ENCODE measurements at places on chromosomes 1 and 21.

DNA sequence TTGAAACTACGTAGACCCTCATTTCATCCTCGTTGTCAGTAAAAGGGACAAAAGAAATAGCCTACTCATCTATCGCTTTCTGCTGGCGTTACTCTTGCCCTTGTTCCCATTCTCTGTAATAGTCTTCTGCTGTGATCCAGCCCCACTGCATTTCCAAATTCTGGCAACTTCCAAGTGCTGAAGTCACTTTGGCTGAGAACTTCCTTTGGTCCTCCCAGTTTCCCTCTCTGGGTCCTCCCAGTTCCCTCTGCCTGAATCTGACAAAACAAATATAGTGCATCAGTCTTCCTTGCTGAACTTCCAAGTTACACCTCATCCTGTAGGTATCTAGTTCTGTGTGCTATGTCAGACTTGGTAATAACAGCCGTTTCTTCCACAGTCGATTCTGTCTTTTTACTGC lies 47.0 kb upstream of the PLA2G4A start:
- peak; percentile 32 for DNase-seq

DNA sequence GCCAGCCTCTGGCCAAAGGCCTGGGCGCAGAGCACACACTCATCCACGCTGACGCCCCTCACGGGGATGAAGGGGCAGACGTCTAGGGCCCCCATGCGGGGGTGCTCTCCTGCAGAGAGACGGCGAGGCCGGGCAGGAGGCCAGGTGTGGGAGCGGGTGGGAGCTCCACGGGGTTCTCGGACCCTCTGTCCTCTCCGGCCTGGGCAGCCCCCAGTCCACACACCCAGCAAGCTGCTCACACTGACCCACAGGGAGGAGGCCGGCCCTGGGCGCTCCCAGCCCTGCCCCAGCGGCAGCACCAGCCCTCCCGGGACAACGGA lies 2.5 kb downstream of the FTCD start:
- no peak for DNase-seq

- no peak for DNase-seq
Observed at GRCh38 chr1:228799924-228800323, 64.6 kb downstream of the RHOU start.

GRCh38 chr1:83856381-83856780 lies 142.6 kb downstream of the TTLL7 start:
- no peak for DNase-seq

DNA sequence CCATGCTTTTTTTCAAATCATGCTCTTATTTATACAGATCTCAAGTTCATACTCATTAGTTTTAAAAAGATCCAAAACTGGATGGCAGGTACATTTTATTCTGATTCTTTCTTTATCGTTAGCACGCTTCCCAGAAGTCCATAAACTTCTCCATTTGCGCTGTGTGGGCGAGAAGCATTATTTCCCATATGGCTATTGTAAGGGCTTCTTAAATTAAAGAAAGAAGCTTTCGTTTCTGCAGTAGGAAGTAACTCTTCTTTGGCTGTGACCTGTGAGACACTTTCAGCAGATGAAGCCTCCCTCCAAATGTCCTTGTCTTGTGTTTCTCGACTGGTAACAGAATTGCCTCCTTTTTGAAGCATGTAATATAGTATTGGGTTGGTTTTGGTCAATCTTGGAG lies 100.2 kb downstream of the NRIP1 start:
- no peak for DNase-seq

- no peak for DNase-seq
Observed at GRCh38 chr21:28928578-28929420, 63.9 kb downstream of the LTN1 start.

DNA sequence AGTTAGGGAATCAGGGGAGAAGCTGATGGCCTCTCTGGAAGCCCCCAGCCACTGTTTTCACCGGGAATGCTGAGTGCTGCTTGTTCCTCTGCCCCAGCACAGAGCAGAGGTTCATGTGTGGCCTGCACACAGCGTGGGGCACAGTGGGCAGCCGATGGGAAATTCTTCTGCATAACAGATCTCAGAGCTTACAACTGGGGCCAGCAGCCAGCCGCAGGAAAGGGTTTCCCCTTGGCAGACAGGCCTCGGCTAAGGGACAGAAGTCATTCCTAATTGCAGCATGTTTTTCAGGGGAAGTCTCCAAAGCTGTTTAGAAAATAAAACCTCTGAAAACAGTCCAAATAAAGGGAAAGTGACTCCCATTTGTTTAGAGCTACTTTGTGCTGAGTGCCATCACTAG lies 22.6 kb downstream of the HMGB4 start:
- DNase-seq = no peak

DNA sequence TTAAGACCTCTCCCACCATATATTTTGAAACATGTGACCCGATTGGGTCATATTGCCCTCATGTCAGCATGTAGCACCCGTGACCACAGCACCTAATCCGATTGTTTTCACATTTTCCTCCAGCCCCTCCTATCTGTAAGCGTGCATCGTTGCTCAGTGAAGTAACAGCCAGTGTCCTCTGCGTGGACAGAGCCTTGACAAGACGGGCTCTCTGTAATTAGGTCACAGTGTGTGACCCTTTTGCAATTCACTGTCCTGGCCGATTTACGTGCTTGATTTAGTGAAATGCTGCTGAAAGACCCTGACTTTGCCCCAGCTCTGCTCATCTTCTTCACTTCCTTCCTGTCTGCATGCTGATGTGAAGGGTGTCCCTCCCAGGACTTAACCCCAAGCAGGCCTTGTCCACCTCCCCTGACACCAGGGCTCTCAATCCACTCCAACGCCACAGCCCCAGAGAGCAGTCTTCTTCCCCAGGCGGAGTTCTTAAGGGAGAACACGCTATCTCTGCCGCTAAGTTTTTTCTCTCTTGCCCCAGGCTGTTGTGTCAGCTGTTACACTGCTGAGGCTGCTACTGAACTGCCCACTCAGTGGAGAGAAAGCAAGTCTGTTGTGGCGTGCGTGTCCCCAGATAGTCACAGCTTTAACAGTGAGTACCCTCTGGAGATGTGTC lies 19.4 kb downstream of the URB2 start:
- no peak for DNase-seq

GRCh38 chr1:17427696-17428660 lies 11.5 kb downstream of the RCC2 start:
- no peak for DNase-seq

DNA sequence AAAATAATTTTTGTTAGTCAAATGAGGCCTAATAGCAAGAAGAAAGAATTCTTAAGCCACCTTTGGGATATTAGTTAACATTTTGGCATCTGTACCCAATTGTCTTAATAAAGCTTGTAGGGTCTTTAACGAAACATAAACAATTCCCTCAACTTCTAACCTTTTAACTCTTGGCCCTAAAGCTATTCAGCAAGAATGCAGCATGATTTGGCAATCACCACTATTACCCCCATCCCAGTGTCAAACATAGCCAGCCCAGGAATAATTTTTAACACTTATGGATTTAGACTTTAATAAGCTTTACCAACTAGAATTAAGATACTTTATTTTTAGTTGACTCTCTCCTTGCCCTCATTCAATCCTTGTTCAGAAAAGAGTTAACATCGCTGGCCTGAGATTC lies 2.5 kb upstream of the SLC16A4 start:
- no peak for DNase-seq

DNA sequence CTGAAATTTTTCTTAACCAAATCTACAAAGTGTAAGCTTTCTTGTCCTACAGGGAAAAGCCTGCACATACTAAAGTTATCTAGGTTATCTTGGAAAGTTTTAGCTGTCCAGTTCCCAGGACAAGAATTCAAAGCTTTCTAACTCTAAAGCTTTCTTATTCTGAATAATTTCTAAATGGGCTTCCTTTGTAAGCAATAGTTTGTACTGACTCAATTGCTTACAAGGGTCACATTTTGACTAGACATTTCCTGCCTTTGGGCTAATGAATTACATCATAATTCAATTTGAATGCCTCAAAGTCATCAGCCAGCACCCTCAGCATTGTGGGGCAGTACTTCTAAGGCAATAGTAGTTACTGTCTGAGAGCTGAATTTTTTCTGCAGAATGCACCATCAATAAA lies 223.0 kb downstream of the LTN1 start:
- DNase-seq = peak; percentile 40

GRCh38 chr1:30084909-30085571 lies 638.3 kb downstream of the MATN1 start:
- DNase-seq = no peak

DNA sequence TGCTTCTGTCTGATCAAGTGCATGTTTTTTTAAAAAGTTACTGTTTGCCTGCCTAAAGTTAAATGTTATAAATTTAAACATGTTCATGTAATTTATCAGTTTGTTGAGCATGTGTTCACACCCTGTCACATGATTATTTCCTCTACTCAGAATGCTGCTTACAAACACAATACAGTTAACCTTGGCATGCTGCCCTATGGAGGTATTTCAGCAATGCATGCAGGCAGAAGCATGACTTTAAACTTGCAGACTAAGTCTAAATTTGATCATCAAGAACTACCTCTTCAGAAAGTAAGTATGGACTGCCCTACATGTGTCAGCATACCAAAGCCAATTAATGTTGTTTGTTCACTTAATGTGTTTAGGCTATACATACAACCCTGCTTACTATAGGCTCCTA lies 161.6 kb downstream of the LRRC40 start:
- DNase-seq = peak; percentile 63

DNA sequence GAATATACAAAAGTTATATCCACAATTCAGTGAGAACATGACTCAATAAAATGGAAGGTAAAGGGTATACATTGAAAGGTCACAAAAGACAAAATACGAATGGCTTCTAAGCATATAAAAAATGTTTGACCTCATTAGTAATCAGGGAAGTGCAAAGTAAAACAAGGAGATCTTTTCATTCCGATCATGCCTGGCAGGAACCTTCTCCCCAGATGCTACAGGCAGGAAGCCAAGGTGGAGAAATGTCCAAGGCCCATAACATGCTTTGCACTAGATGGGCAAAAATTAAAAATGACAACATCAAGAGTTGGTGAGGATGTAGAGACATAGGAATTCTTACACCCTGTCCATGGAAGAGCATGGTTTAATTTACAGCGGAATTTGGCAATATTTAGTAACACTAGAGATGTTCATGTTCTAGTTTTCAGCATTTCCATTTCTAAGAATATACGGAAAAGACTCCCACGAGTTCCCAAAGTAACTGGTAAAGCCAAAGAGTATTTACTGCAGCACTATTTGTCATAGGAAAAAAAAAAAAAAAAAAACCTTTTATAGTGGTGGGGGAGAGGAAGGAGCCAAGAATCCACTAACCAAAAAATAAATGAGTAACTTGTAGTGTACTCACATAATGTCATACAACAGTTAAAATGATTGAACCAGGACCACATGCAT lies 184.5 kb upstream of the KAZN start:
- peak; percentile 46 for DNase-seq

- DNase-seq = no peak
Observed at GRCh38 chr1:227828786-227829185, 13.3 kb downstream of the PRSS38 start.

DNA sequence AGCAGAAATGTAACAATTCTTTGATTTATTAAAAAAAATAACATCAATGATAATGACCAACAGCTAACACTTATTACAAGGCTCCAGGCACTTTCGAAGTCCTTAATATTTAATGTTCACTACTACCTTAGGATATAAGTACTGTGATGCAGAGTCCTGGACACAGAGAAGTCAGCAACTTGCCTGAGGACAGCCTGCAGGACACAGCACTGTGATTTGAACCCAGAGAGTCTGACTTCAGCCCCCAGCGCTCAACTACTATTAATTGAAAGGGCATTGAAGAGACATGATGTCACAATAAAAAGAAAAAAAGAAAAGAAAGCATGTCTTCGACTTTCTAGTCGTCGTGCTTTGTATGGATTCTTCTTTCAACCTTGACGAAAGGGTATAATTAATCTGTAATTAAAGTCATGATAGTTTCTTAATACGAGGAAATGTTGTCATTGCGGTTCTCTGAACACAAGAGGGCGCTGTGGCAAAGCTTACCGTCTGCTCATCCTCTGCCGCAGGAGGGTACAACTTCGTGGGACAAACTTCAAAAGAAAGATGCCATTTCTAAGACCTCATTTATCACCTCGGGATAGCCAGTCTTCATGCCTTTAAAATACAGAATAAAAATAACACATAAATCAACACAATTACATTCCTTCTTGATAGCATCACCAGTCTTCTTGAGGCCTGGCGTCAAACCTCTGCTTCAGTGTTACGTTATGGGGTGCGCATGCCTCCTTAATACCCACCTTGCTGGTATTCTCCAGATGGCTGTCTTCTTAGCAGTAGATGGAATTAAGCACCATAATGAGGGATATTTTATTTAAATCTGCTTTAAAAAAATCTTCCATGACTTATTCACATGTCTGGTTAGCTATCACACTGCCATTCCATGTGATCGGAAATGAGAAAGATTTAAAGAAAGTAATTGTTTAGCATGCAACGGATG lies 240.1 kb downstream of the DISC1 start:
- DNase-seq = peak; percentile 66

GRCh38 chr1:97044159-97044760 lies 322.7 kb downstream of the PTBP2 start:
- no peak for DNase-seq

All from GM23248 (cell line).